ENCODE measurements at places on chromosomes 4 and X.

GRCh38 chr4:75287738-75288517, 226.3 kb downstream of the RCHY1 start:
- no peak for DNase-seq

- DNase-seq, result no peak
Measured at GRCh38 chrX:118216509-118216908, 99.9 kb upstream of the KLHL13 start.

GRCh38 chr4:93403571-93403970, 425.0 kb upstream of the ATOH1 start:
- no peak for DNase-seq

DNA sequence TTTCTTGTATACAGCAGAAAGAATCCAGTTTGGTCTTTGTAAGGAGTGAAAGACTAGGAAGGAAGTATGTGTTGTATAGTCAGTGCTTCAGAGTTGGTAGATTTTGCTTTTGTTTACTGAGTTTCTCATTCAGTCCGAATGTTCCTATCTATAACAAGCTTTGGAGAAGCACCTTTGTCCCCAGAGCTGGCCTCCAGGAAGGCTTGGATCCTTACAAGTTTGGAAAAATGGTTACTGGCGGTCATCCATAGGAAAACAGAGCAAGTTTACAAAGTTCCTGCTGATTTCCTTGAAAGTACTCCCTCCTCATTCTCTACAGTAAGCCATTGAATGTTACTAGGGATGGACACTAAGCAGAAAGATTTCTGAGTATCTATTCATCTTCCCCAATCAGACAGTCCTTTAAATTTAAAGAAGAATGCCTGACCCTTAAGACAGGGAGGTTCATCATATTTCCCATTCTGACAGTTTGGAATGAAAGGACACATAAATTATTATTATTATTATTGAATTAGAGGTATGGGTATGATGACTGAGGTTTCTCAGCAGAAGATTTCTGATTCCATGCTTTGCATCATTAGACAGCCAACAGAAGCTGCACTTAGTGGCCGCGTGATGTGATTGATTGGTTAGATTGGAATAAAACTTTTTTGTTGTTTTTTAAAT, 35.8 kb downstream of the FAT4 start:
- DNase-seq, result no peak

DNA sequence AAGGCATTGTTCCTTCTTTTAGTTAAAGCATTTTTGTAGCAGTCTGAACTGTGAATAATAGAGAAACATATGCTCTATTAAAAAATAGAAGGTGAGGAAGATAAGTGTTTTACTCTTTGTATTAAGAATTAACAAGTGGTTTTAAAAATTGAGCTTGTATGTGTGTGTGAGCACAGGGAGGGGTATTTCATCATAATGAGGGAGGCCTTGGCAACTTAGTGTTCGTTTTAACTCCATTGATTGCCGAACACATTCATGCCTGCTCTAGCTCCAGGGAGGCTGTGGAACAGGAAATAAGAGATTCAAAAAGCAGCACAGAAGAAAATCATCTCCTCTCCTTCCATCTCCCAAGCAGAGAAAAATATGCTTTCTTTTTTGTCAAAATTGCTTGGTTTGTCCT, 14.8 kb downstream of the SHROOM3 start:
- DNase-seq, result no peak

DNA sequence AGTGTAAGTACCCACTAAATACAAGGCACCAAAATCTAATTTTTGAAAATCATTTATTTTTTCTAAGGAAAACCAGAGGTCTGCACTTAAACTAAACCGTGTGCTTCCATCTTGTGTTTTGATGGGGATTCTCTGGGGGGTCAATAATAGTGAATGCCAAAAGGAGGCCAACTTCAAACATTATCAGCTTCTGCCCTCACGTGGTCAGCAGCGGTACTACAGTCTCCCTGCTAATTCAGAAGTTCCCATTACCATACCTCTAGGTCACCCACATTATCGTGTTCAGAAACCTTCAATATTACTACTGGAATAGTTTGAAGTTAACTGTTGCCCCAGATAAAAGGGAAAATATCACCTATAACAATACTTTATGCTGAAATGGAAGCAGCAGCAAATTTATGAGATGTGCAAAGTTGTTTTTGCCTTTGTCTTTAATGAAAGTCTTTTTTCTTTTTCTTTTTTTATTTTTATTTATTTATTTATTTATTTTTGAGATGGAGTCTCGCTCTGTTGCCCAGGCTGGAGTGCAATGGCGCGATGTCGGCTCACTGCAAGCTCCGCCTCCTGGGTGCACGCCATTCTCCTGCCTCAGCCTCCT, 17.3 kb downstream of the CTPS2 start:
- no peak for DNase-seq

DNA sequence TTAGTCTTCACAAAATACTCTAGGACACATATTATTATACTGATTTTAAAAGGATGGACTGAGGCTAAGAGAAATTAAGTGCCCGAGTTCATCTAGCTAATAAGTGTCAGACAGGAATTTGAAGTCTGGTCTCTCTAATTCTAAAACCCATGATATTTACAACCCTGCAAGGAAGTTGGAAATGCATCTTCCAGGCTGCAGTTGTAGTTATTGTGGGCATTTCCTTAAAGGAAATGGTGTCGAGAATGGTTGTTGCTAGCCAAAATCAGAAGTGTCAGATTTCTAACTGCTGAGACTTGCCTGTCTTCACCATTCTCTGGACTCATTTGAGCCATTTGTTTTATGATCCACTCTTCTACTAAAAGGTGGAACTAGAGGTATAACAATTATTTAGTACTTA, 82.5 kb downstream of the FAT4 start:
- no peak for DNase-seq

- no peak for DNase-seq
Measured at GRCh38 chr4:184385705-184386141, 88.6 kb downstream of the IRF2 start.

GRCh38 chr4:113998531-113998930, 19.1 kb upstream of the ARSJ start:
- DNase-seq, result no peak

DNA sequence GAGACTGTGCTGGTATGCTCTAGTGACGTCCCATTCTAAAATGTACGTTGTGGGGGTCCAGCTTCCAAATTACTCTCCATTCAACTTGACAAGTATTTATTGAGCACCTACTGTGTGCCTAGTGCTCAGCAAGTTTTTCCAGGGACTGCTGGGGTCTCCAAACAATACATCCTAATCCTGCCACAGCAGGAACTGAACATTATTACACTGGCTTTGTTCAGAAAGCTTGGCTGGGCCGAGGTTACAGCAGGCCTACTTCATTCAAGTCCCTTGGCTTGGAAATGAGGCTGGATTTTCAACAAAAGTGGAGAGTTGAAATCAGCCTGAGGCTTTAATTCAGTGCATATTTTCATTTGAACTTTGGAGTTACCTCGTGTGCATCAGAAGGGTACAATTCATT, 78.0 kb downstream of the GUCY2F start:
- DNase-seq, result no peak

DNA sequence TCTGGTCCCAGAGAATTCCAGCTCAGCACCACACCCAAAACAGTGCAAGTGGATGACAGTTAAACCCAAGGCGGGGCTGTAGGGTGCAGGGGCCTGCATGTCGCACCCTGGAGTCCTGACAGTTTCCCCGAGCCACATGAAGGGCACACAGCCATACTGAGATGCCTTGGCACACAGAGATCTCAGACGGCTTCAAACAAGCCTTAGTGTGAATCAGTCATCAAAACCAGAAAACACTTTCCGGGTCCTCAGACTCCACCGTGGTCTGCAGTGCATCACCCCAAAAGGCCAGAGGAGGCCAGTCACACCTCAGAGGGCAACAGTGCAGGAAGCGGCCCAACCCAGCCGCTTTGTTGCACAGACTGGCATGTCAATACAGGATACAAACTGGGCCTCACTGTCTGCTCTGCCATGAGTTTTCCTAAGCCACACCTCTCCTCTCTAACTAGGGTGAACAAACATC, 64.6 kb upstream of the ENPP6 start:
- DNase-seq, result no peak

DNA sequence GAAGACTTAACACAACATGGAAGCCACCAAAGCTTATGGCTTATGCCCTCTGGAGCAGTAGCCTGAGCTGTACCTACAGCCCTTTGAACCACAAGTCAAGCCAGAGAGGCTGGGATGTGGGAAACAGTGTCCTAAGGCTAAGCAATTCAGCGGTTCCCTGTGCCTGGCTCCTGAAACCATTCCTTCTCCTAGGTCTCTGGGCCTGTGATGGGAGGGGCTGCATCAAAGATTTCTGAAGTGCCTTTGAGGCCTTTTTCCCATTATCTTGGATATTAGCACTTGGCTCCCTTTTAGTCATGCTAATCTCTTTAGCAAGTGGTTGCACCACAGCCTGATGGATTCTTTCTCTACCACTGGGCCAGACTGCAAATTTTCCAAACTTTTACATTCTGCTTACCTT, 140.5 kb upstream of the NUDT10 start:
- no peak for DNase-seq

- no peak for DNase-seq
Measured at GRCh38 chr4:175946472-175947116, 119.0 kb upstream of the WDR17 start.

- DNase-seq, result no peak
Measured at GRCh38 chr4:26298198-26298947, 22.4 kb upstream of the RBPJ start.

- no peak for DNase-seq
Measured at GRCh38 chr4:77110730-77111129, 34.9 kb upstream of the CCNI start.

- no peak for DNase-seq
Measured at GRCh38 chr4:177301126-177301639, 8.5 kb upstream of the NEIL3 start.

- DNase-seq, result no peak
Measured at GRCh38 chr4:143089291-143089690, 95.4 kb upstream of the USP38 start.

GRCh38 chr4:6443035-6444023, 29.1 kb downstream of the PPP2R2C start:
- no peak for DNase-seq

DNA sequence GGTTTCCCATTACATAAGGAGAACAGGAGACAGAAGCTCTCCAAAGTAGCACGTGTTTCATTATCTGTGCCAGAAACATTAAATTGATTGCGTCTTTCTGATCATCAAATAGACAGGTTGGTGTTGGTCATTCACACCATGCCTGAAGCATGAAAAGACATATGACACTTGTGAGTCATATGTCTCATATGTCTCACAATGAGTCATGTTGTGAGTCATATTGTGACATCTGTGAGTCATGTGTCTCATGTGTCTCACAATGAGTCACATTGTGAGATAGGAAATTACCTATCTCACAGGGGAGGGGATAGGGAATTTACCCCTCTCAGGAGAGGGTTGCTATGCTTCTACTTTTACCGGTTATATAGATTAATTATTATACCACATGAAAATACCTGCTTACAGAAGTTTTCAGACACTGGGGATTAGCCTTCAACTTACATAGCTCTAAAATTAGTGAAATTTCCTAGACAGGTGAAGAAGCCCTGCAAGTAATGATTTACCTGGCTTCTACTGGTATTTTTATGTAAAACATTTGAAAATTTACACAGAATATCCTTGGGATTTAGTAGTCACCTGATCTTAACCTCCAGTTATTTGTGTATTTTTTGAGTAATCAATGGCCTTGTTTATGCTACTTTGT, 80.8 kb downstream of the NPFFR2 start:
- DNase-seq, result no peak

DNA sequence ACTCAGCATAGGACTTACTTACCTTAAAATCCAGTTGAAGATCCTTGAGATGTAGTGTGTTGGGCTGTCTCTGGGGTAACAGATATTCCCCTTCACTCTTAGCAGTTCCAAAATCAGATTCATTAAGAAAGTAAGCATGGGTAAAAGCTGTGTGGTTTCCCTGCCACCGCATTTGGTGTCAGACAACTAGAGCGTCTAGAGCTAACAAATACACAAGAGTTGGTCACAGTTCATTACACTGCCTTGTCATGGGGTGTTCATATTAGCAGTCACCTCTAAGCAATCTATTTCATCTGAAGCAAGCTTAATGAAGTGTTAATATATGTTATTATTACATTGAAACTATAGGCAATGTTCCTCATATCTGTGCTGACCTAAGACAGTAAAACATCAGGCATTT, 342.8 kb downstream of the PPARGC1A start:
- no peak for DNase-seq

DNA sequence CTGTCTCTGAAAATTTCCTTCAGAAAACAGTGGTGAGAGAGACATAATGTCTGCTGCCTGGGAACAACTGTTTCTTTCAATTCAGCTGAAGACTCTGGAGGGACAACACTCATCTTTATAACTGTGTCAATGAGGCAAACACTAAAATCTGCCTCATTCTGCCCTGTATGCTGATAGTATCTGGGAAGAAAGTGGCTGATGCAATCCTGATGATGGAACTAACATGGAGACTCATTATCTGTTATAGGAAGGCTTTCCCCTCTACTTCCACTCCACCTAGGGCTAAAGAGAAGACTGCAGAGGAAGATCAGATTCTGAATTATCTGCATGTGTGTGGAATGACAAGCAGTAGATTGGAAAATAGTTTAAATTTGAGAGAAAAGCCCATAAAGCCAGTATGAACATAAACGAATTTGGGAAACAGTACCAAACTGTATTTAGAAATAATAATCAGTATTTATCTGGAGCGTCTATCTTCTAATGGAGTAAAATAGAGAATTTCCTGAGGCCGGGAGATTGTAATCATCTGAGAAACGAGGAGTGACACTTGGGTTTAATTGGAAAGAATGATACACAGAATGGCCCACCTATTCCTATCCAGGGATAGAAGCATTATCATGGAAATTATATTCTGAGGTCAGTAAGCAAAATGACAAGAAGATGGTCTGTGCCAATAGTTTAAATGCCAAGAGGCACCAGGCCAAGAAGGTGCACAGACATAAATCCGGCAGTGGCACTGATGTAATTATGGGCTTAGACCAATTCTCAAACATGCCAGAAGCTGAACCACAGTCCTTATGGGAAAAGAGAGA, 85.4 kb downstream of the SHISA3 start:
- DNase-seq, result no peak

GRCh38 chr4:183354219-183354618, 32.0 kb upstream of the CLDN24 start:
- DNase-seq, result no peak

DNA sequence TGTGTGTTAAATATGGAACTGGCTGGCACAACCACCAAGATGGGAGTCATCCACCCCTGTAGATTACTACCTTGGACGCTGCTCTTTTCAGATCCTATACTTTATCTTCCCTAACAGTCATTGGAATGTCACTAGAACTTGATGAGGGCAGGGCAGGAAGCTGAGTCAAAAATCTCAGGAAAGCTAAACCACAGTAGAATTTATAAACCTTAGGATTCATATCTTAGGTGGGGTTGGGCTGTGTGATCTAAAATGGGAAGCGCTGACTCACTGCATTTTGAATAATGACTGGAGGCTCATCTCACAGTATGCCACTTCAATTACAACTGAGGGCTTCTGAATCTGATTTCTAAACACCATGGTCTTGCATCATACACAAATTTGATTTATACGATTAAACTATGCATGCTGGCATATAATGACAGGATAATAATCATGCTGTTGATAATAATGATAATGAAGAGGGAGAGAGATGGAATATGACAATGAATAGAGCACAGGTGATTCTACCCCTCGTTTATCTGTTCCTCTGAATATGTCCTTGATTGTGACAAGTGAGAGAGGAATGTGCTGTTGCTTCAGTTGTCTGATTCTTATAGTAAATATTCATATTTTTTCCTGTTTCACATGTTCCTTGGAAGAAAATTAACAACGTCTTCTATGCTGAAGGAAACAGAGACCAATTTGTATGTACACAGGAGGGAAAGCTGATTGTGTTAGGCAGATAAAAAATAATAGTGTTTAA, 270.3 kb upstream of the HS3ST1 start:
- DNase-seq, result no peak

Data from cortex of kidney (tissue), 1 donor.